ENCODE measurements at places on chromosomes 7 and 10.

- DNase-seq: no peak
Observed at GRCh38 chr7:16915405-16915804, 33.6 kb upstream of the AGR3 start.

- DNase-seq: peak; percentile 12
Observed at GRCh38 chr7:103851357-103851756, 138.1 kb downstream of the RELN start.

- DNase-seq: no peak
Observed at GRCh38 chr10:102918817-102919245, 737 bp downstream of the CNNM2 start.

DNA sequence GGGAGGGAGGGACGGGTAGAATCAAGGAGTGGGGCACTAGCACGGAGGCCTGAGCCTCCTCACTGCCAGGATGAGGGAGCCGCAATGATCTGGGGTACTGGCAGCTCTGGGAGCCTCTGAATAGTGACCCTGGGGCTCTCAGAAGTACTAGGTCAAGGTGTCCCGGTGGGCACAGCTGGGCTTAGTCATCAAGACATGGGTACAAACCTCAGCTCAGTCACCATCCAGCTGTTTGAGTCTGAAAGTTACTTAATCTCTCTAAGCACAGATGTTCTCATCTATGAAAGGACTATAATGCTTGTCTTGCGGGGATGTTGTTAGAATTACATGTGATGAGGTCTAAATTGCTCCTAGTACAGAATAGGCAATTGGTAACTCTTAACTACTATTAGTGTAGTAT lies 276.8 kb downstream of the KCNMA1 start:
- no peak for DNase-seq

GRCh38 chr10:108908096-108908495 lies 1015.2 kb downstream of the XPNPEP1 start:
- no peak for DNase-seq

DNA sequence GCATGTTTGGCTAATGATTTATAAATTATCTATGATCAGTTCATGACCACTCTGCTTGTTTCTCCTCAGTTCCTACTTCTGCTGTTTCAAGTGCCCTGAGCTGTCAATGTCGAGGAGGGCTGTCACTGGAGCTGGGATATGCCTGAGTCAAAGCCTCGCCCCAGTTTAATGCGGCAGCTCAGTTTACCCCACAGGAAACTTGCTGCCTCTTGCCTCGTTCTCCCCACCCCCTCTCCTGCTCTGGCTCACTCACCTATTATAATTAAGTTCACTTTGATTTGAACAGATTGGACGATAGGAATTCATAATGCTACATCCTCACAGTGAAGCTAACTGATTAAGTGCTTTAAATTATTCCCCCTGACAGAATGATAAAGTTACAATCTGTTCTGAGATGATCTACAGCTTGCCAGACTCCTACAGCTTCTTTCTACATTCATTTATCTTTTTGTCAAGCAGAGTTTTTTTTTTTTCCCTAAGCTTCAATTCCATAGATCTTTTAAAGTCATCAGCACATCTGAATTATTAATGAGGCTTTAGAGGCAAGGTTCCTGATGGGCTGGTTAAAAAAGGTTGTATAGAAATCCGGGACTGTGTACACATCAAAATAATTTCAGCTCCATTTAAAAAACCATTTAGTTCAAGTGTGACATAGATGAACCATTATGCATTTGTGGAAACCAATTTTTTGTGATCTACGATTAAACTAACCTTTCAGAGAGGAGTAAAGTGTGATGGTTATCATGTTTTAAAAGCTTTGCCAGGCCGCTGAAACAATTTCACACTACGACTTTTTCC lies 758.3 kb downstream of the KCNMA1 start:
- no peak for DNase-seq

DNA sequence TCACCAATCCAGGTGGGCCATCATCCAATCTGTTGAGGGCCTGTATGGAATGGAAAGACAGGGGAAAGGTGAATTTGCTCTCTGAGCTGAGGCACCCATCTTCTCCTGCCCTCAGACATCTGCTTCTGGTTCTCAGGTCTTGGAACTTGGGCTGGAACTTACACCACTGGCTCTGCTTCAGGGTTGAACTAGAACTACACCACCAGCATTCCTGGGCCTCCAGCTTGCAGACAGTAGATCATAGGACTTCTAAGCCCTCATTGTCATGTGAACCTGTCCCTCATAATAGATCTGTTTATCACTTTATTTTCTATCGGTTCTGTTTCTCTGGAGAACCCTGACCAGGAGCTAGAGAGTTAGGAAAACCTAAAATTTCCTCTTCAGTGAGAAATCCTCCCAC lies 233.5 kb downstream of the CREB5 start:
- no peak for DNase-seq

- no peak for DNase-seq
Observed at GRCh38 chr7:120023494-120024167, 249.3 kb upstream of the KCND2 start.

GRCh38 chr10:119680050-119680449 lies 28.9 kb downstream of the BAG3 start:
- DNase-seq: peak; percentile 86

GRCh38 chr10:29730458-29730857 lies 95.7 kb upstream of the SVIL start:
- no peak for DNase-seq

DNA sequence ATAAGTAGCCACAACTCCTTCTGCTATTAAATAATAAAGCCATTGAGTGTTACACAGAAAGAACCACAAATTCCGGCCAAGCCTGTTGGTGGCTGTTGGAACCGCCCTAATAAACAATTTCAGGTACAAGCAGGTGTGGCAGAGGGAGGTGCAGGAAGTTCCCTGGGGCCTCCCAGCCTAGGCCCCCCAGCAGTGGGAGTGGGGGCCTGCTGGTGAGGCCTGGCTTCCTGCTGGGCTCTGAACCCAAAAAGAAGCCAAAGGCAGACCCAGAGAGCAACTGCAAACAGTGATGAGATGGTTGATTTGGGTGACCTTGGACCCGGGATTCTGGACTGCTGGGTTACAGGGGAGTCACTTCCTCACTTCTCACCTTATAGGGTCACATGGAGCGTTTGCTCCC lies 21.0 kb upstream of the LMTK2 start:
- DNase-seq: no peak

DNA sequence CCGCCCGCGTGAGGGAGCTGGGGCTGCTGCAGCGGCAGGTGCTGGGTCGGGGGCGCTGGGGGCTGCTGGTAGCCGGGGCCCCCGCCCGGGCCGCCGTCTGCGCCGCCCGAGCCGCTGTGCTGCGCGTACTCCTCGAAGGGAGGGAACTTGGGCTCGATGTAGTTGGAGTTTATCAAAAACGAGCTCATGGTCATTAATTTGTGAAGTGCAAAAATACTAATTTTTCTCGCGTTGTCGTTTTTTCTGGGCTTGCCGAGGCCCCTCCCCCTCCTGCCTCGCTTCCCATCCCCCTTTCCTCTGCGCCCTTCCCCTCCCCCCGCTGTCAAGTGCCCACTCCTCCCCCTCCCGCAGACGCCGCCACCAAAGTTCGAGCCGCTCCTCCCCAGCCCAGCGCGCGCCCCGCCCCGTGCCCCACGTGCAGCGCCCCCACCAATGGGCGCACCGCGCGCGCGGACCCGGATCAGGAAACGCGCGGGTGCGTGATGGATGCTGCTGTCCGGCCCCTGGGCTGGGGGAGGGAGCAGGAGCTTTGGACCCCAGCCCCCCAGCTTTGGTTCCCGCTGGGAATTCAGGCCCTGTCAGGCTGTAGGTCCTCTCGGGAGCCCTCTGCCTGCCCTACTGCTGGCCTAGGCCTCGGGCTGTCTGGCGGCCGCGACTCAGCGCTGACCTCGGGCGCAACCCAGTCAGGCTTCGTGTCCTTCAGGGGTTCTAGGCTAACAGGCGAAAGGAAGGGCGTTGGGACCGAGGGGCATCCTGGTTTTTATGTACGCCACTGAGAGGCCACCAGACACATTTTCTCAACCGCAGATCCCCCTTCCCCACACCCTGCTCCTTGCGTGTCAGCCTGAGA lies at the start of gene HOXA4:
Gene HOXA4 (minus strand): TSS at position 218 of the 850 bp plus-strand sequence. CDS start 24 bp downstream, at position 194.
- peak; percentile 86 for DNase-seq

- no peak for DNase-seq
Observed at GRCh38 chr10:15353471-15354017, 17.5 kb downstream of the FAM171A1 start.

DNA sequence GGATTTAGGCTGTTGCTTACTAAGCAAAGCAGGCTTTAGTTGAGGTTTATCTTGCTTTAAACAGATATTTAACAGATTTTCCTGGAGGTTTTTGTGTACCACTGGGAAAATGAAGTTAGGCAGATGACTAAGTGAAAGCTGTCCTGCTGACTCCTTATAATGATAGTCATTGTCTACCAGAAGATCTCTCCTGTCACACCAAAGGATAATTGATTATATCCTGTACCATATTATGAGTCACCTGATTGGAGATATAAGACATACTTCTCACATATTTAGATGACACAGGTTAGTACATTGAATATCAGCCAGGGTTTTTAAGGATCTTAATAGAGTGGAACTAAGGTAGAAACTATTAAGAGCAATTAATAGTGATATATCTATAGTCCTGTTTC lies 68.4 kb downstream of the PTEN start:
- DNase-seq: no peak

DNA sequence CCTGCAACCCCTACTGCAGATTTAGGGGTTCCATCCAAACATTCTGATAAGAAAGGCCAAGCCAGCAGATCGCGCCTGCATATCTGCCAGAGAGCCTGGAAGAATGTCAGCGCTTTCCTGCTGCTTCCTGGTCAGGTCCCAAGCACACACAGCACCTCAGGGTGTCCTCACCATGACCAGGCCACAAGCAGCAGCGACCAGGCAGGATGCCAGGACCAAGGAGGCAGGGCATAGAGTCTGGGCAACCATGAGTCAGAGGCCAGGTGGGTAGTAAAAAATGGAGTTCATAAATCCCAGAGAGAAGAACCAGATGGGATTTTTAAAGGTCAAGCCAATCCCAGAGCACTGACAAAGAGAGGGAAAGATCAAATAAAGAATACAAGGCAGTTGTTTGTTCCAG lies 5.5 kb upstream of the FAM131B start:
- DNase-seq: no peak

DNA sequence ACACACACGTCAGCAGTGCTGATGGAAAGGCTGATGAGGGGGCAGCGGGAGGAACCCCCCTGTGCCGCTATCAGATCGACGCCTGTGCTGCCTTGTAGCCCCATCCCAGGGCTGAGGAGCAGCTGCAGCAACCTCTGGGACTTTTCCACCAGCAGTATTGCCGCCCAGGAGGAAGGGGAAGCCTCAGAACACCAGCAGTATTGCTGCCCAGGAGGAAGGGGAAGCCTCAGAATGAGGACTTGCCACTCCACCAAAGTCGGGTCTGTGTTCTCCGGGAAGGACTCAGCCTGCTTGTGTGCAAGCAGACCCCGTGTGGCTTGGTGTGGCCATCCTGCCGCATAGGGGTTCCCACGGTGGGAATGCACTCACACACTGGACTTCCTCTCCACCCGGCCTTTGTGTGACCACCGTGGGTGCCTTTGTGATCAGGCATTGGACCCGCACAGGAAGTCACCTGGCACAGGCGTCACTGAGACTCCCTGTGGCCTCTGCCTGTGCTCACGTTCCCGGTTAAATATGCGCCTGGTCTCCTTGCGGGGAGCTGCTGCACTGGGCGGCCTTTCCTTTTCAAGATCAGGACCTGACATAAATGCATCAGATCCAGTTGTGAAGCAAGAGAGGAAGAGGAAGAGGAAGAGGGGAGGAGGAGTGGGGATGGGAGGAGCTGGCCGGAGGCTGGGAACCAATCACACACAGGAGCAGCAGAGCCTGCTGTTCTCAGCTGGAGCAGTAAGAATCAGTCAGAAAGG lies 248.5 kb downstream of the DNAJB6 start:
- no peak for DNase-seq

DNA sequence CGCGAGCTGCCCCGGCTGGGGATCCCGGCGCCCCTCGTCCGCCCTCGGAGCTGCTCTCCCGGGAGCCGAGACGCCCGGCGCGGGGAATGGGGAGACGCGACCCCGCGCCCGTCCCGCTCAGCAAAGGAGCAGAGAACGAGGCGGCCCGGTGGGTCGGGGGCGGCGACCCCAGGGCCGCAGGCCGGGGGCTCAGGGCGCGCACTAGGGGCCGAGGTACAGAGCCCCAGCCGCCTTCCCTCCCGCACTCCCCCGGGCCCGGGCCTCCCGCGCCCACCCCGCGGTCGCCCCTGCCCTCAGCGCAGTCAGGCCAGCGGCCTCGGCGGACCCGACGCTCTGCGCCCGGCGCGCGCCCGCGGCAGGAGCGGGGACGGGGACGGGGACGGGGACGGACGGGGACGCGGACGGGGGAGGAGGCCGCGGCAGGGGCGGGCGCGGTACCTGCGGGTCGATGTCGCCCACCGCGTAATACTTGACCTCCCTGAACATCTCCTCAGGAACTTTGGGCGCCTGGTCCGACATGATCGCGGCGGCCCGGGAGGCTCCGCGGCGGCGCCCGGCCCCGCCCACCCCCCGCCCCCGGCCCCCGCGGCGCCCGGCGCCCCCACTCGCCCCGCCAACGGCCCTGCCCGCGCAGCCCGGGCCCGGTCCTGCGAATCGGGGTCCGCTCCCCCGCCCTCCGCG lies 373 bp downstream of the PAXIP1 start:
- peak; percentile 38 for DNase-seq

DNA sequence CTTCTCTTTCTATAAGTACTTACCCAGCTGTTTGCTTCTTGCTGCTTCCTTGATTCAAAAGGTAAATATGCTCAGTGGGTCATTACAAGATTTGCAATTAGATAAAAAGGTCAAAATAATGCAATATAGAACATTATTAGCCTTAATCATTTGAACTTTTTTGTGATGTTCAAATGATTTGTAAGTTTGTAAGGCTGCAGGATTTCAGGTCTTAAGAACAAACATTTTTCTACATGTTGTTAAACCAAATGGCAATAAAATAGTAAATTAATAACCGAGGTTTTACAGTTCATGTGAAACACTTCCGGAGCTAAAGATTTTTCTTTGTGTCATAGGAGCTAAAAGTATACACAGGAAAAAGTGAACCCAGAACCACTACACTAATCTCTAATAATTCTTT lies 16.2 kb upstream of the SCIN start:
- no peak for DNase-seq

DNA sequence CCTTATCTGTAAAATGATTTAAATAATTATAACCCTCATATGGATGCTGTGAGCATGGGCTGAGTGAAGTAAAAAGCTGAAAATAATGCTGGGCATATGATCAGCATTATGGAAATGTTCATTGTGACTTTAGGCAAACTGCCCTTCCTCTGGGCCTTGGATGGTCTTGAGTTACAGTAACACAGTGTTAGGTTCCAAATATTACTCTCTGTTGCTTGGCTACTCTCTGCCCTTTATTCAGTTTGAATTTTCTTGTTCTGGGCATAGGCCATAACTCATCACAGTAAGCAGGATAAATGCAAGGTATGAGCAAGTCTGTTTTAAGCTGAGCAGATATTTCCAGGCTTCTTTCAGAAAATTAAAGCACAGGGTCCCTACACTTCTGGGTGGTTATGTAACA lies 868.0 kb downstream of the KCNMA1 start:
- no peak for DNase-seq

GRCh38 chr7:5396542-5396941 lies 27.1 kb downstream of the TNRC18 start:
- DNase-seq: peak; percentile 62

DNA sequence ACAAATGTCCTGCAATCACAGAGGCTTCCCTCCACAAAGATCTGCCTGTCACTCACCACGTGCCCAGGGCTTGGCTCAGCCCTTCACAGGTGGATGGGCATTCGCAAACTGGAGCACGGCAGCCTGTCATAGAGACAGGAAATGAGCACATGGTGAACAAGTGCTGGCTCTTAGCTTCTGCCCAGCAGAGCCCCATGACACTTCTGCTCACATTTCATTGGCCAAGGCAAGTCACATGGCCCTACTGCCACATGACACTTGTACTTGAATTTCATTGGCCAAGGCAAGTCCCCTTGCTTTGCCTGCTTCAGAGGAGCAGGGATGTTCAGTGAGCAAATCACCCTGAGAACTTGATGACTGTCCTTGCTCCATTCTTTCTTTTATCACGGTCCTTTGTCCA lies 110.8 kb upstream of the PPP2R2D start:
- no peak for DNase-seq
